SK-N-SH (cell line): ENCODE measurements at places on chromosomes 5 and 9.

DNA sequence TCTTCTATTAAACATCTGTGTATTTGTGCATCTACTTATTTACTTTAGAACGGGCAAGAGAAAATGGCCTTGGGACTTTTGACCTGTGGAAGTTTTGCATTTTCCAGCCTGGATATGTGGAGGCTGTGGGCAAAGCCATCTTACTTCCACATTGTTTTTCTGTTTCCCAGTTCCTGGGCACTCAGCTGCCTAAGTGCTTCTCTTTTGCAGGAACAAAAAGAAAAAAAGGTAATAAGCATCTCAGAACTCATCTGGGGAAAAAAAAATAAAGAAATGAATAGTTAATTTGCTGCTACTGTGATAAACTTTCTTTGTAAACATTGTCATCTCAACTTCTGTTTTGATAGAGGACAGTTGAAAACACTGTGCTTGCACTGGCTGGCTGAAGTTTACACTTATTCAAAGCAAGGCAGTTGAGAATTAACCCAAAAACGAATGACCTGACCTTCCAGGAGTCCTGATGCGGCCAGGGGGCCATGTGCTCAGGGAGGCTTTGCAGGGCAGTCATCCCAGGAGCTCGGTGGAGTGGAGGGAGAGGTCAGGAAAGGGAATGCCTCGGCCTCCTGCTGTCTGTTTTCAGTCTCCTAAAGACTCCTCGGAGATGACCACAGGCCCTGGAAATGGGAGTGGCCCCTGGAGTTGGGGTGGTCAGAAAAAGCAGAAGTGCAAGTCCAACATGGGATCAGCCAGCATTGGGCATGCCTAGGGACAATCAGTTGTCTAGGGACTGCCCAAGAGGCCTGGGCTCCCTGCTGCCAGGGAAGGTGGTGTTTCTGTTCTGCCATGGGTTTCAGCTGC is 75.5 kb downstream of the RAI14 start:
- DNase-seq: no peak

GRCh38 chr9:132919614-132920268 is 24.7 kb downstream of the TSC1 start:
- no peak for DNase-seq

GRCh38 chr5:143084407-143084806 is 314.2 kb downstream of the ARHGAP26 start:
- no peak for DNase-seq

DNA sequence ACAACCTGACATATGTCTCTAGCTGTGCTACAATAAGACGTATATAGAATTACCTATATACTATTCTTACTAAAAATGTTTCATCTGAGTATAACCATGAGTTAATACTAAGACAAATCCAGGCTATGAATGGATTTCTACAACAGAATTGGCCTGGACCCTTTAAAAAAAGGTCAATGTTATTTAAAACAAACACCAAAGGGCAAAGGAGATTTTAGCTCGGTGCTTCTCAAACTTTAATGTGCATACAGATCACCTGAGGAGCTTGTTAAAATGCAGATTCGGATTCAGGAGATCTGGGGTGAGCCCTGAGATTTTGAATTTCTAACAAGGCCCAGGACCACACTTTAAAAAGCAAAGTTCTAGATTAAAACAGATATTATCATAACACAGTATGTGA is 6.5 kb downstream of the TNFSF8 start:
- no peak for DNase-seq

- DNase-seq: no peak
Measured at GRCh38 chr5:139262059-139262741, 31.3 kb upstream of the MATR3 start.
